ENCODE measurements at places on chromosomes 6 and 20. TPM values are rescaled to one million over a fixed set of nuclear protein-coding genes. Genes with fewer than 3 reads are reported as not detected.

GRCh38 chr6:79446006-79446405, 91.2 kb downstream of the LCA5 start:
- DNase-seq, result no peak

DNA sequence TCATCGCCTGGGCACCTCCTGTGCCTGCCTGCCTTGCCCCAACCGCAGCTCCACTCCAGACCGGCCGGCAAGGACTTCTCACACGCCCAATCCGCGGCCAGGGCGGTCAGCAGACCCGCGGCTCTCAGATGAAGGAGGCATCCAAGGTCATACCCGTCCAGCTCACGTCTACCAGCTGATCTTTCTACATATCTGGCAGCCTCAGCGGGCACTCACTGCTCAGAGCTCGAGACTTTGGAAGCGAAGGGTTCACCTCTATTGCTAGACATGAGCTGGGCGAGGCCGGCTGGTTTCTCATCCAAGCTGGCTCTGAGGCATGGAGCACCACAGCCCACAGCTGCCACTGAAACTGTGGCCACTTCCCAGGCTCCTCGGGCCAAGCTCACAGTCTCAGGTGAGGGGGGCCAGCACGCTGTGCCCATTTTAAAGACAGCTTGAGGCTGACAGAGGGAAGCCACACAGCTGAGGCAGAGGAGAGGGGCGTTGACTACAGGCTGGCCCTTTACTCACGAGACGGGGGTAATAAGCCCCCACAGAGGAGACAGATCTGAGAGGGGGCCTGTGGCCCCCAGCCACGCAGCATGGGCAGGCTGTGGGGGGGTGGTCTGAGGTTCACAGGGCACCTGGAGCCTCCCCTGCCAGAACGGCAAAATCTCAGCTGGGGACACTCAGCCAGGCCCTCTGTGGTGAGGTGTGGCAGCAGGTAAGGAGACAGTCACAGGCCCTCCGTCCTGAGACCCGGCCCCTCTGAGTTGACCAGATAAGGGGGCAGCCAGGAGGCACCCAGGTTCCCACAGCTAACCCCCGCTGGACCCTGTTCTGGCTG, 2.0 kb downstream of the LAMA5 start:
- DNase-seq, result no peak

DNA sequence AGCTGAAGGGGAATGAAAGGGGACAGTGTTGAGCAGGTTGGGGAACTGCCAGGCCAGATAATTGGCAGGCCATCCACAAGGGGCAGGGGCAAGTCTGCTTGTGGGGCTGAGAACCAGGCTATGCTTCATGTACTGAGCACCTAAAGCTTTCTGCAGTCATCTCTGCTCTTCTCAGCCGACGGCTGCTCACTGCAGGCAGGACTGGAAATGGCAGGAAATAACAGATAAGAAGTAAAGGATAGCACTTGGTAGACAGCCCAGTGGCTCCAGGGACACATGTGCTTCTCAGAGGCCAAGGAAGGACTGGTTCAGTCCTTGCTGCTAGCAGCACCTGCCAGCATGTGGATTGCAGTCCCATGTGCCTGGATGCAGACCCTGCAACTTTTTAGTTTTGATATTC, 89.8 kb downstream of the CD164 start:
- no peak for DNase-seq

DNA sequence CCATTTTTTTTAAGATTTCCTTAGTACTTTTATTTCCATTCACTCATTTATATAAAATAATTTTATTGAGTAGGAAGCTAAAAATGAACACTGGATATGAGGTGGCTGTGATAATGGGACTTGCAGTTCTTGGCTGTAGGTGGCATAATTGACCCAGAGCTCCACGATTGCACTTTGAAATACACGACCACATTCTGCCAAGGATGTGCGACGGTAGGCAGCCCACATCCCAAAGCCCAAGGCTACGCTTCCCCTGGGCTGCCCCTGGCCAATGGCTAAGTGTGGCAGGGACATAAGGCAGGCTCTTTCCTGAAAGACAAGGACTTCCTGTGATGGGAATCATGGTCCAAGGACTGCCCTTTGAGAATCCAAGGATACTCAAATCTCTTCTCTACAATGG, 43.7 kb upstream of the ADTRP start:
- no peak for DNase-seq

GRCh38 chr20:63957690-63958441, 1.6 kb upstream of the UCKL1 start:
- no peak for DNase-seq

GRCh38 chr6:118248171-118248570, 299.9 kb upstream of the PLN start:
- no peak for DNase-seq

- DNase-seq, result no peak
Measured at GRCh38 chr6:93325761-93326160, 93.6 kb downstream of the EPHA7 start.

DNA sequence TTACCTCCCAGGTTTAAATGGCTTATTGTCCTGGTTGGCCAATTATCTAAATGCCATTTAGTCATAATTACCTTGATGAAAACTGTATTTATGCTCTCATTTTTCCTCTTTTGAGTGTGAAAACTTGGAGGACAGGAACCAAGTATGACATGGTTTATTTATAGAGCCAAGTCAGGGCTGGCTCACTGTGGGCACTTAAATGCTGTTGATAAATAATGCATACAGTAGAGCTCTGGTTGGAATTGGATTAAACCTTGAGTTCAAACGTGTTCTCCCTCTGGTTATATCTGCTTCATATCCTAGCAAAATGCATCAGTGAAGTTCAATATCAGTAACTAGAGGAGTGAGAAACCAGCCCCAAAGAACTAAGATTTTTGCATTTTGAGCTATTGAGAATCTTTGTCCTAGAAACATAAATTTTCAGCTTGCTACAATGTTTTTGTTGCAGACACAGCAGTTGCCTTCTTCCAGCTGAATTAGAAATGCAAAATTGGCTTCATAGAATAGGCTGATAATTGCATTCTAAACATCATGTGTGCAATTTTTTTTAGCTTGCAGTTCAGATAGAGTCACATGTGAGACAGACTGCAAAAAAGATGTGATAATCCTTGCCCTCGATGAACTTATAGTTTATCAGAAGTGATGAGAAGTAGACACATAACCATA, 255.8 kb downstream of the BTBD3 start:
- DNase-seq, result no peak

DNA sequence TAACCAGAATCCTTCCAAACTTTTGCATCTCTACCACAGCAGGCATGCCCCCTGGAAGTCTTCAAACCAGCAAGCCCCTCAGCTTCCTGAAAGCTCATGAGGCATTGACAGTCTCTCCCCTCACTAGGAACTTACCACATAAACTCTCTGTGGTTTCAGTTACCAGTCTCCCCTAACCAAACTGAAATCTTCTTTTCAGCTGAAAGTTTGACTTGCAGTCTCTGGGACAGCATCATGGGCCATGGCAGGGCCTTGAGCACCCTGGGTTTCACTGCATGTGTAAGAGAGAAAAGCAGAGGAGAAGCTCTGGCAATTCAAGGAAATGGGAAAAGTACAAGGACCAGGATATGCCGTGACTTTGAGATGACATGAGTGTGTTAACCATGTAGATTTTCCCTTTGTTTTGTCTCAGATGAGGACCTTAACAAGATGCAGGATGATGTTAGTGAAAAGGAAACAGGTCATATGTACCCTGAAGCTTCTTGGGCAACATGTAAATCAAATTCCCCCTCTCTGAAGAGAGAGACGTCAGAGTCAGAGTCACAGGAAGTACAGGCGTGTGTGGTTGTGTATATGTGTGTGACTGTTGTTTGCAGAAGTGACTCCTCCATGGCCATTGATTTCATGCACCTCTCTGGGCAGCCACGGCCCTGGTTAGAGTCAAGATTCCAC, 106.3 kb downstream of the TNFRSF21 start:
- DNase-seq, result no peak

DNA sequence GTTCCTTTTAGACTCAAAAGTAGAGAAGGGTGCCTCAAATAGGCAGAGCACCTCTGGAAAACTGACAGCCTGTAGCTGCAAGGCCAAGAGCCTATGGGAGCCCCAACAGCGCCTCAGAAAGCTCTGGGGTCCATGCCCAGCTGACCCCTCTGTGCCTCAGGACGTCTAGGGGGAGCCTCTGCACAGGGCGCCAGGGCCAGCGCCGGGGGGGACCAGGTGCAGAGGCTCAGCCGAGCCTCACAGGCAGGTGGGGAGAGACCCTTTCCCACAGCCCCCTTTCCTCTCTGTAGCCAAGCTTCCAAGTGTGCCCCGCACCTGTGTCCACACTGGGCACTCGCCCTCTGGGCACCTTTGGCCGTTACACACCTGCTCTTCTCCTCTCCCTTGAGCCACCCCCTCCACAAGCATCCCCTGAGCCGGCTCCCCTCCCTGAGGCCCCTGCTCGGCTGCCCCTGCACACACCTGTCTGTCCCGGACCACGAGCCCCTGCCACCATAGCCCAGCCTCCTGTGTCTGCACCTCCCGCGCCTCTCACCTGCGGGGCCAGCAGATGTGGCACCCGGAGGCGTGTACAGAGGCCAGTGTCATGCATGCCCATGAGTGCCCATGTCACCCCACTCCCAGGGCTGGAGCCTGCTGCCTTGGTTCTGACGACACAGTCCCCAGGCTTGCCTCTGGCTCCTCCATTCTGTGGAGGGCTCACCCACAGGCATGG, 53.2 kb downstream of the GINS1 start:
- no peak for DNase-seq

- DNase-seq, result no peak
Measured at GRCh38 chr6:6001443-6001842, 5.3 kb downstream of the NRN1 start.

DNA sequence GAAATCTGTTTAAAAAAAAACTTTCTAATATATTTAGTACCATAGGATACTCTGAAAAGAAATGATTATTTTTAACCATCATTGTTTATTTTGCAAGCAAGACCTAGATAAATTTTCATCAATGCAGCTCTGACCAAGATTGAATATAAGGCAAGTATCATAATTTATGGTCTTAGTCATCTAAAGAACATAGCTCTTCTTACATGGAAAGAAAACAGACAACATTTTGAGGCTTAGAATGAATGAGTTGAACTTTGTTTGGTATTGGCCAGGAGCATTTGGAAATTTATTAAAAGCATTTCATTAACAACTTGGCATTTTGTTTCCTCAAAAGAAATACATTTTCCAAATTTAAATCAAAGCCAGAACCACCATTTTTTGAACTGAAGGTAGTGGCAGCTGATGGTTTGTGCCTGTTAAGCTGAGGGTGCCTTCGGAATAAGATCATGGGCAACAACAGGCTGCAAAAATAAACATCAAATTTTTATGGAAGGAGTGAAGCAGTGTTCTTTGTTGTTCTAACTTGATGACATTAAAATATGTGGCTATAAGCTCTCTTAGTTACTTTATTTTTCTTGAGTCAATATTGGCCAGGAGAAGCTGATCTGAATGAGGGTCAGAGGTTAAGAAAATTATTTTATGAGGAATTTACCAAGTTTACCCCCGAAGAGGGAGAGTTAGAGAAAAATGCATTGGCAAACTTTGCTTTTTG, 6.7 kb upstream of the ATXN1 start:
- DNase-seq, result no peak

- no peak for DNase-seq
Measured at GRCh38 chr6:36730424-36731380, 33.1 kb downstream of the RAB44 start.

- DNase-seq, result no peak
Measured at GRCh38 chr6:83169106-83169505, 24.0 kb downstream of the PGM3 start.

- no peak for DNase-seq
Measured at GRCh38 chr20:36895036-36895435, 19.1 kb downstream of the TLDC2 start.

GMDS gene
- total RNA-seq, result 34.3 TPM

LRRC73 gene
- total RNA-seq, result 0.33 TPM

UBE2V1 gene
- total RNA-seq, result 140 TPM

HSPA12B gene
- not detected for total RNA-seq

CST4 gene
- total RNA-seq, result not detected

MCUR1 gene
- 18.4 TPM for total RNA-seq

Data from activated naive CD8-positive, alpha-beta T cell treated with anti-CD3 and anti-CD28 coated beads, Interleukin-2, amount 10 ng/mL, durations not matched to agents 7 days and 5 days (primary cell).